SJSA1 (cell line): ENCODE measurements at places on chromosomes 16 and 17. TPM values are rescaled to one million over a fixed set of nuclear protein-coding genes. Genes with fewer than 3 reads are reported as not detected.

- DNase-seq = no peak
Observed at GRCh38 chr17:67506966-67507365, 129.9 kb downstream of the PITPNC1 start.

- DNase-seq = no peak
Observed at GRCh38 chr17:43679911-43680310, 18.2 kb upstream of the MEOX1 start.

DNA sequence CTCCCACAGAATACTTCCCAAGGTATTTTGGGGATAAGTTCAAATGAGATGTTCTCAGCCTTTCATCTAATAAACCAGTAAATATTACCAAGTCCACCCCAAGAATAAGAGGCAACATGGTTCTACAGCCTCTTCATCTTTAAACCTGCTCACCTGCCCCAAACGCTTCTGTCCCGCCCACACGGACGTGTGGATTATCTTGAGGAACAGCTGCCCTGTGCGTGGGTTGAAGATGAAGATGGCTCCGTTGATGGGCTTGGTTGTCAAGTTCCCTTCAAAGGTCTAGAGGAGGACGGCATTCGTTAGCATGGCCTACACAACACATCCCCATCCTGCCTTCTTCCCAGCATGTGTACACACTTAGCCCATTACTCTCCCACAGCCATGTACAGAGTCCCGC, 8.4 kb upstream of the RILP start:
- no peak for DNase-seq

DNA sequence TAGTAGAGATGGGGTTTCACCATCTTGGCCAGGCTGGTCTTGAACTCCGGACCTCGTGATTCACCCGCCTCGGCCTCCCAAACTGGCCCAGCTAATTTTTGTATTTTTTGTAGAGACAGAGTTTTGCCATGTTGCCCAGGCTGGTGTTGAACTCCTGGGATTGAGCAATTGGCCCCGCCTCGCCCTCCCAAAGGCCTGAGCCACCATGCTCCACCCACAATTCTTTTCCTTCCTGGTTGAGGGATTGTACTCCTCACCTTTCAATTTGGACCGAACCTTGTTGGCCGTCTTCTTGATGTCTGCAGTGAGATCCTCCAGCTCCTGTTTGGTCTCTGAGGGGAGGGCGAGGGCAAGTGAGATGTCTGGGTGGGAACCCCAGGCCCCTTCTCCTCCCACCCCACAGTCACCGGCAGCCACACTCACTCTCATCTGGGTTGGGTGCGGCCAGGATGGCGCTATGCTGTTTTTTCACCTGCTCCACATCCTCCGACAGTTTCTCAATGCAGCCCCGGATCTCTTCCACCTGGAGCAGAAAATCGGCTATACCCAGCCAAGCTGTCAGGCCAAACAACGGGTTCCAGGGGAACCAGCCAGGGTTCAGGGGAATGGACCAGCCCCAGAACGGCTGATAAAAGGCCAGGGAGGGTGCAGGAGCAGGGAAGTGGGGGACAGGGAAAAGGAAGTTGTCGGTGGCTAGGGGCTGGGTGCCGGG, 9.6 kb downstream of the STX1B start:
- no peak for DNase-seq

GRCh38 chr17:81080019-81080418, 45.1 kb downstream of the BAIAP2 start:
- DNase-seq = no peak

GRCh38 chr17:50918933-50919296, 52.8 kb upstream of the TOB1 start:
- DNase-seq = no peak

DNA sequence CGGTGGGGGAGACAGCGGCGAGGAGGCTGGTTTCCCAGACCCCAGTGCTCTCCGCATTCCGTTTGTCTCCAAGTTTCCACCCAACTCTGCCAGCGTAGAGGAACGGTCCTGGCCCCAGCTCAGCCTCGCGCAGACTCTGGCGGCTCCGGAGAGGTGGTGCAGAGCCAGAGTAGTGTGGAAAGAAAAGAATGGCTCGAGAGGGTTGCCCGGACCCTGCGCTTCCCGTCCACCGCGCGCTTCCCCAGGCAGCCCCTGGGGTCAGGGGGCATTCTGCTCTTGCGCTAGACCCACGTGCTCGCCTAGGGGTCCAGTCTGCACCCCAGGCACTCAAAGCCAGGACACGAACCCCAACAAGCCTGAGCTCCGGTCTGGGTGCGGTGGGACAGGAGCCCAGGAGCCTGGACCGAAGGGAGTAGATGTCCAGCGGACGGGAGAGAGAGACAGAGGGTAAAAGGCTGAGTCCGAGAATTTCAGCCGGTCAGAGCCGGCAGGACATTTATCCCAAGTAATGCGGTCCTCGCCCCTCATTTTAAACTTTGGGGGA, 3.8 kb downstream of the PMP22 start:
- DNase-seq = peak; percentile 64

DNA sequence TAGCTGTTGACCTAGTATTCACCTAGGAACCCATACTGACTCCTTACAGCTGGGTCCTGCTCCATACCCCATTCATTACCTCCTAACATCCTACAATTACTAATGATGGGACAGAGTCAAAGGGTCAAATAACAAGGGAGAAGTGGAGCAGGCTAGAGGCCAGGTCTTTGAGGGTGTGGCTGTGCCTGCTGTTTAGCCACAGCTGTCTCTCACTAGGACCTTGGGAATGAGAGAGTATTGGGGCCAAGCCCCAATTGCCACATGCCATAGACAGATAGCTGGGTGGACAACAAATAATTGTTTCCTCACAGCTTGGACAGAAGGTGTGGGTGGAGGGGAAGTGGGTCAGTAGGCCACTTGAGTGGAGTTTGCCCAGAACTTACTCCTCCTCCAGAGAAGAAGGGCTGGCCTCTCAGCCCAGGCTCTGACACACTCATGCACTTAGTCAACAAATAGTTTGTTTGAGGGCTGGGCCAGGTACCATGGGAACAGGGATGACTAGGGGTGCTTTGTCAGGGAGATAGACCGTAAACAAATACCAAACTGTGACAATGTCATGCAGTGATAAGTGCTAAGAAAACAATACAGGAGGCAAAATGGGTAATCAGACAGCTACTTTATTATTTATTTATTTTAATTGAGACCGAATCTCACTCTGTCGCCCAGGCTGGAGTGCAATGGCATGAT, 10.2 kb upstream of the CENPT start:
- DNase-seq = peak; percentile 91

DNA sequence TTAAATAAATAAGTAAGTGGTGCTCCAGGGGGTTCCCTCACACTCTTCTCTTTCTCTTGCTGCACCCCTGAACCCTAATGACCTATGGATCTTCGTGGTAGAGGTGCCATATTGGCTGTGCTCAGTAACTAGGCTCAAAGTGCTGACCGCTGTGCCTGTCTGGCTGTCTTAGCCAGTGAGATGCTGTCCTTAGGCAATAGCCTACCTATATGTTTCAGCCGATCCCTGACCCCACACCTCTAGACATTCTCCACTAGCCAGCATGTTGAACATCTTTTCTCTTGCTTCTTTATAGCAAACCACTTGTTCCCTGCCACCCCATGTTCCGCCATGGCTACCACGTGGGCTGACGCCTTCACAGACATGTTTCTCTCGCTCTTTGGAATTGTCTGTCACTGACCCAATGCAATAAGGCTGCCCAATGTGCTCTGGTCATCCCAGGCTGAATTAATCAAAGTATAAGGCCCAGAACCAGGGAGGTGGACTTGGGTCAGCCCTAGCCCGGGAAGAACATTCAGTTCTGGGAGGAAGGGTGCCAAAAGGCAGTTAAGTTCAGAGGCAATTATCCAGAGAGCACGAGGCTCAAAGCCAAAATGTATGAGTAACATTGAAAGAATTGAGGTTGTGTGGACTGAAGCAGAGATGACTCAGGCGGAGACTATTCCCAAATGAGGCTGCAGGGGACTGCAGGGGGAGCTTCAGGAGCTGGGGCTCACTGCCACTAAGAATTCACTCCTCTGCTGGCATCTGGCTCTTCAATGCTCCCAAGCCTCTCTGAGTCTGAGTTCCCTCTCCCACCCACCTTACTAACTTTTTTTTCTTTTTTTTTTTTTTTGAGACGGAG, 28.7 kb upstream of the TNRC6A start:
- DNase-seq = peak; percentile 97

- DNase-seq = no peak
Observed at GRCh38 chr17:44348234-44348987, 3.3 kb downstream of the GRN start.

DNA sequence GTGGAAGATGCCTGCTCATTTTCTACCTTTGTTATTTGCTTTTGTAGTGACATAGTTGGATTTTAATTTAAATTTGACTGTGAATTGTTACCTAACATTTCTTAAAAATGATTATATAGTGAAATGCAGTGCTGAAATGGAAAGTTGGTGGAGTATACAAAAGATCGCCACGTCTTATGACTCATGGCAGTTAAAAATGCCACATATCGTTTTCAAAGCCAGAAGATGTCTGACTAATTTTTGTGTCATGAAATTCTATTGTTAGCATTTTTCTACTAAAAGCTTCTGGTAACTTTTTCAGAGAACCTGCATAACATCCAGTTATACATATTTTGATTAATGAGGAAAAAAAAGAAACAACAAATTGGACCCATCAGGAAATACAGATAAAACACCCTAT, 20.6 kb downstream of the MAP2K4 start:
- DNase-seq = peak; percentile 58

- DNase-seq = no peak
Observed at GRCh38 chr16:75235721-75236193, 15.7 kb downstream of the BCAR1 start.

DNA sequence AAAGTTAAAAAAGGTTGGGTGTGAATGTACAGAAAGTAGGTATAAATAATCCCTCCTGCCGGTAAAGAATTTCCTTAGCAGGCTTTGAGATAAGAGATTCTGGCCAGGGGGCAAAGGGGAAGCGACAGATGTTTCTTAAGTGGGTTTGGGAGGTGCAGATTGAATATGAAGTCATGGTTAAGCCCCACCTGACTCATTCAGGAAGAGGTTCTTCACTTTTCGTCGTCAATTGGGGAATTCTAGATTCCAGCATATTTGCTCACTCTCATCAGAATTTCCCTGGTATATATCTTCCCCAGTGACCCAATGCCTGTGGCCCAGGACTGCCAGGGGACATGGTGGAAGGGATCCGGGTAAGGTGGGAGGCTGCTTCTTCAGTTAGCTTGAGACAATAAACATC, 127.8 kb downstream of the CPPED1 start:
- no peak for DNase-seq

GRCh38 chr17:1773696-1774181, 11.9 kb downstream of the SERPINF1 start:
- no peak for DNase-seq

GRCh38 chr17:50863221-50863843, 2.8 kb downstream of the TOB1 start:
- DNase-seq = no peak

DNA sequence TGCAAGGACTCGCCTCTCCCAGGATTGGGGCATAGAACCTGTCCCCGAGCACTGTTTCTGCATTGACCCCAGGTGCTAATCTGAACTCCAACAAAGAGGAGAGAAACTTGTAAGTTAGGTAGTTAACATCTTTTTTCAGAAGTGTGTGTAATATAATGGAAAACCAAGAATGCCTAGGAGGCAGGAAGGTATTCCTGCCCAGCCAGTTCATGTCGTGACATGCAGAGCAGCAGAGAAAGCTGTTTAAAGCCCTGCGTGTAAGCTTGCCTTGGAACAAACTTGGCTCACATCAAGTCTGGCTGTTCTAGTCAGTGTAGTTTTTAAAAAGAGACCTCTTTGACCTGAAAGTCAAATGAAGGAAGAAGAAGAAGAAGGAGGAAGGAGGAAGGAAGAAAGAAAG, 2.1 kb upstream of the GNA13 start:
- no peak for DNase-seq

DNA sequence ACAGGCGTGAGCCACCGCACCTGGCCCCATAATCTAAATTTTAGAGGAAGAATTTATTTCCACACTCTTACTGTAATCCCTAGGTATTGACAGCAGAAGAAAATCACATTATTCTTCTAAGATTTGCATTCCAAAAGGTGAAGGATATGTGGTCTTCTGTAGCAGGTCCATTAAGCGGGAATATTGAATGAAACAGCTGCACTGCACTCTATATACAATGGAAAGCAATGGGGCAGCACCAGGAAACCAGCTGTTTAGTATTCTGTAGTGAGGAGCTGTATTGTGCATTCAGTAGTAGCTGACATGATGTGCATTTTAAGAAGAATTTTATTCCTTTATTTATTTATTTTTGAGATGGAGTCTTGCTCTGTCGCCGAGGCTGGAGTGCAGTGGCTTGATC, 49.6 kb downstream of the PSMD12 start:
- no peak for DNase-seq

- DNase-seq = no peak
Observed at GRCh38 chr16:88596483-88596882, 26.3 kb downstream of the ZC3H18 start.

Gene NECAB2
- not detected in 2 replicates for total RNA-seq

Gene BAIAP3
- total RNA-seq = 1.2 and 3.1 TPM in 2 replicates

Gene SOCS3
- total RNA-seq = 44.7 and 71.9 TPM in 2 replicates

Gene SCPEP1
- 79.7 and 80.6 TPM in 2 replicates for total RNA-seq

Gene CCDC154
- not detected in 2 replicates for total RNA-seq

Gene FBXO39
- 0.87 TPM in 1 of 2 replicates, not detected in the other for total RNA-seq

Gene SPNS1
- 43.0 and 65.0 TPM in 2 replicates for total RNA-seq

Gene MPV17L
- total RNA-seq = 0.29 TPM in 1 of 2 replicates, not detected in the other

Gene ARHGAP23
- 24.9 and 56.4 TPM in 2 replicates for total RNA-seq

Gene LHX1
- total RNA-seq = not detected in 2 replicates

Gene PRSS22
- total RNA-seq = not detected in 2 replicates

Gene GJD3
- not detected in 2 replicates for total RNA-seq
